ENCODE measurements at places on chromosomes 13 and 19.

DNA sequence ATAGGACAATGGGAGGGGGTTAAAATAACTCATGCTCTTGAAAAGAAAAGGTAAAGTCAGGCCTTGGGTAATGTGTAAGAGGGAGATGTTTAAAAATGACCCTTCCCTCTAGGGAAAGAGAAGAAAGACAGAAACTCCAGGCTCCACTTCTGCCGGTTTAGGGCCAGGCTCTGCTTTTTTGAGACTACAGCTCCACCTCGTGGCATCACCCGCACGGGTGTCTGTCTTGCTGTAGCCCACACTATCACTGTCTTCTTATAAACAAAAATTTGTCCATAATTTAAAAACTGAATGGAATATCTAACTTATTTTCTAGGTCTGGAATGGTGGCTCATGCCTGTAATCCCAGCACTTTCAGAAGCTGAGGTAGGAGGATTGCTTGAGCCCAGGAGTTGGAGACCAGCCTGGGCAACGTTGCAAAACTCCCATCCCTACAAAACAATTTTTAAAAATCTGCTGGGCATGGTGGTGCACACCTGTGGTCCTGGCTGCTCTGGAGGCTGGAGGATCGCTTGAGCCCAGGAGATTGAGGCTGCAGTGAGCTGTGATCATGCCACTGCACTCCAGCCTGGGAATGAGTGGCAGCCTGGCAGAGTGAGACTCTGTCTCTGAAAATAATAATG is 65.1 kb upstream of the GTF3A start:
- DNase-seq, result peak; percentile 78

DNA sequence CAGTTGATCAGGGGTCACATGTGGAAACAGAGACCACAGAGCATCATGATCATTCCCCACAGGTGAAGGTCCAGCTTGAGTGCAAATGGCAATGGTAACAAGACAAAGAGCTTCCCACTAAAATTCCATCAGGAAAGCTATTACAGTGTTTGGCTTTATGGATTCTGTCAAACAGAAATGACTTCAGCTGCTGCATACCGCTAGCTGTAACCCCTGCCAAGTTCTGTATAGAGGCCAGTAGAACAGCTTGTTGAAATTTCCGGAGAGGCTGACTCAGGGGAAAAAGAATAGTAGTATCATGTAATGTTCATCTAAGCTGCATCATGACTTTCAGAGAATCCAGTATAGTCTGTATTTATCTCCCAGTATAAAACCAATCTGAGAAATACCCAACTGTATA is 1704.7 kb downstream of the SLITRK5 start:
- no peak for DNase-seq

- DNase-seq, result no peak
These were observed 4.8 kb downstream of the PNKP start for GRCh38 chr19:49862391-49863253.

GRCh38 chr19:2487842-2488241 is 11.9 kb downstream of the GADD45B start:
- DNase-seq, result no peak

- DNase-seq, result no peak
These were observed 6.4 kb downstream of the LYL1 start for GRCh38 chr19:13095934-13096927.

- DNase-seq, result no peak
These were observed 816.6 kb downstream of the UQCRFS1 start for GRCh38 chr19:28396287-28396831.

DNA sequence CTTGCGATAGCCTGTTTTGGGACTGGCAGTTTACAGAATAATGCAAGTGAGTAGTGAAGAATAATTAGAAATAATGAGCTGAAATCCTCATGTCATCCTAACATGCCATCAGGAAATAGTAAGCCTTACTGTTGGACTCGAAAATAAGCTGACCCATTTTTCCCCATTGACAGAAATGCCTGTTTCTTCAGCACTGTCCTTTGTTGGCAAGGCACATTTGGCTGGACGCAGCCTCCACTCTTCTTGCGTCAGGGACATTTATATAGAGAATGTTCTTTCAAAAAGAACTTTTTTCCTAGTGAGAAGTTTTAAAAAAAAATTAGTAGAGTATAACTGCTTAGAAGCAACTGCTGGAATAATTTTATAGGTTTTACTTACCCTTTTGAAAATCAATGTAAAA is 47.1 kb downstream of the ARHGAP35 start:
- DNase-seq, result no peak

DNA sequence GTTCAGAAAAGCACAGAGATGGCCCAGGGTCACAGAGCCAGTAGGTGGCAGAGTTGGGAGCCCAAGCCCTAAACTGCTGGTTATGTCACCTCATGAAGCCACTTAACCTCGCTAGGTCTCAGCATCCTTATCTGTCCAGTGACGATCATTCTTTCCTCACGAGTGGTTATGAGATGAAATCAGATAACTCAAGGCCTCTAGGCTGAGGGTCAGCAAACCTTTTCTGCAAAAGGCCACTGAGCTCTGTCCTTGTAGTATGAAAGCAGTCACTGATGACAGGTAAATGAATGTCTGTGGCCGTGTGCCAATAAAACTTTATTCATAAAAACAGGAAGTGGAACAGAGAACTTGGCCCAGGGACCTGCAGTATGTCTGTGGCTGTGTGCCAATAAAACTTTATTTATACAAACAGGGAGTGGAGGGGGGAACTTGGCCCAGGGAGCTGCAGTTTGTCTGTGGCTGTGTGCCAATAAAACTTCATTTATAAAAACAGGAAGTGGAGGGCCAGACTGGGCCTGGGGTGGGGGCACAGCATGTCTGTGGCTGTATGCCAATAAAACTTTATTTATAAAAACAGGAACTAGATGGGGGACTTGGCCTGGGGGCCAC is 71.2 kb downstream of the GNG7 start:
- DNase-seq, result no peak

DNA sequence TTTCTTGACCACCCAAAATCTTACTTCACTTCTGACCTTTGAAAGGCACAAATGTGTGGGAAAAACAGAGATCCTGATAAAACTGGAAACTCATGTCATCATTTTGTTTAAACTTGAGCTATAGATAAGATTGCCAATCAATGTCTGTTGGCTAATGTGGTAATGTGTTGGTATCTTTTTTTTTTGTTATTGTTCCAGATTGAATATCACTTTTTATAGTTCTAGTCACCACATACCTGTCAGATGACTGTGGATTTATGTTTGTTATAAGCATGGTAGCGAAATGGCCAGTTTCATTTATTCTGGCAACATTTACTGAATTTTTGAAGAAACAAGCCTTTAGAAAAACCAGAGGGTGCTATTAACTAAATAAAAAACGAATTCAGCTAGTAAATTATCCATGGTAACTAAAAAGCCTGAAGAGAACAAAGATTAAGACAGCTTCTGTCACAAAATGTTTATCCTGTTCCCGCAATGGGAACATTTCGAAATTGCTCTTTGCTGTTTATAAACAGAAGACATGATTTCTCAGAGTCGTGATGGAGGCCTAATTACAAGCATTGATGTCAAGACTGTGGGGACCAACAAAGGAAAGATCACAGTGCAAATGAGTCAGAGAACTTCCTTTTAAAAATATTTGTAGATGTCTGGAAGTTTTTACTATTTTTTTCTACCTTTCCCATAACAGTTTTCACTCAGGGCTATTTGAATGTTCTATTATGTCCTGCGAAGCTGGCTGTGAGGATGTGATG is 82.9 kb upstream of the POSTN start:
- no peak for DNase-seq

DNA sequence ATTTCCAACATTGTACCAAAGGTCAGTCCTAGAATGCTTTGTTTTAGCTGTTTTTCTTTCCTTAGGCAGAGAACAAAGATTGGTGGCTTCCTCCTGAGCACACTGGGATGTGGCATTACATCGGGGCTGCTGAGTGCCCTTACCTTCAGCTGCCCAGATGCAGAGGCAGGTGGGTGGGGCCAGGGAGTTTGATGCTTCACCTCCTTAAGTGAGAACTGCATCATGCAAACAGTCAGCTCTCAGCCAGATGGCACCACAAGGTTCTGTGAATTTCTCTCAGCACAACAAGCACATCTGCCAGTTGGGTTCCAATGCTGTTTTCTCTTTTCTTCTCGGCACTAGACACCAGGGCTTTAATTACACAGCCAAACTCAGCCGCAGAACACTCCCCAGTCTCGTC is 87.4 kb upstream of the UBL3 start:
- DNase-seq, result no peak

DNA sequence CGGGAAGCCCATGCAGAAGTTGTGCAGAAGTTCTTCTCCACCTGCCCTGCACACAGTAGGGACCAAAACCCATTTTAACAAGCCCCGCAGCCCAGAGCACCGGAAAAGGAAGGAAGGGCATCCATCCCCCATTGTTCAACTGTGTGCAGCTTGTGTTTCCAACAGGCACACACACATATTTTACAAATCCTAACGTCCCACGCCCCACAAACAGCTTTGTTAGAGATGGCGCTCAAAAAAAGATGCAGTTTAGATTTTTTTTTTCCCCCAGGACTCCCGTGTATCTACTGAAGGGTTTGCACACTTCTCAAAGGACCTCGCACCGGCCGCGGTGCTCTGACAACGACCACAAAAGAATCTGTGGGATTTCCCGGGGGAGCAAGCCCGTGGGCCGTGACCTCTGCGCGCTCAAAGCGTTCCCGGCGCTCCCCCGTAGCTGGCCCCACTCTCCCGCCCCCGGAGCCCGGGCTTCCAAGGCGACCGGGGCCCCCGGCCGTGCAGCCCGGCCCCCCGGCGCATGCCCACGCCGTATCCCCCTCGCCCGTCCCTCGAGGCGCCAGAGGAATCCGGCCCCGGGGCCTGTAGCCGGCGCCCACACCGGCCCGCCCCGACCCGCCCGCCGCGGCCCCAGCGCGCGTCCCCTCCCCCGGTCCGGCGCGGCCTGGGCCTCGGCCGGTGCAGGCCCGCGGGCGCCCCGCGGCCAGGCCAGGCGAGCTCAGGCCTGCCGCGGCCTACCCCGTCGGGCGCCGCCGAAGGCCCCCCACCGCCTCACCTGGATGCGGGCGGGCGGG is 523 bp downstream of the ELAVL1 start:
- DNase-seq, result peak; percentile 22

DNA sequence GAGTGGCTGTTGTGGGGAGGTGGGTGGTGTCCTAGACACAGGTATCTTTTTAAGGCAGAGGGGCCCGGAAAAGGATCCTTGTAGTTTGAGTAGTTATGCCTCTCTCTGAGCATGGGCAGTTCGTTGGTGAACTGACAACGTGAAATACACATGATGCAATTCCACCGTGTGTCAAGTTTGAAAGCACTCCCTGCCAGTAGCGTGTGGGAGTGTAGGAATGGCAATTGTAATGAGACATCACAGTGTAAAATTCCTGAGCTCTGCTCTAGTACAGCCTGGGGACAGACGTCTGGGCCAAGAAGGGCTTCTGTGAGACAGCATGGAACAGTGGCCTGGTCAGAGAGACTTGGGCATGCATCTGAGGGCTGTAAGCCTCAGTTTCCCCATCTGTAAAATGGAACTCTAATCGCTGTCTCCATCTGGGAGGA is 10.4 kb upstream of the ASF1B start:
- DNase-seq, result no peak

GRCh38 chr13:31038834-31039552 is 106.5 kb downstream of the TEX26 start:
- DNase-seq, result no peak

DNA sequence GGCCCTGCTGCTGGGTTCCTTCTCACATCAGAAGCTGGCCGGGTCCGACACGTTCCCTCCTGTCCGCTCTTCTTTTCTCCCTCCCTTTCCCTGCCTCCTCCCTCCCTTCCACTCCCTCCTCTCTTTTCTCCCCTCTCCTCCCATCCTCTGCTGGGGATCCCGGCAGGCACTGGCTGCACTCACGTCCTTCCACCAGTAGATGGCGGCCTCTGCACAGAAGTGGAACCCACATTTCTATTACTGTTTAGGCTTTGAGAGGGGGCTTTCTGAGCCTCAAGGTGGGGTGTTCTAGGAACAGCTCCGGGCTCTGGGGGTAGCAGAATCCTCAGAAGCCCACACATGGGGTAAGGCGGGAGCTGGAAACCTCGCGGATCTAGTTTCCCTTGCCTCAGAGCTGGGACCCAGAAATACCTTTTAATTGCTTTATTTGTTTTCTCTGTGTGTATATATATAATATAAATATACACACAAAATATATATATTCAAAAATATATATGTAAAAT is 294.2 kb downstream of the ZNF536 start:
- DNase-seq, result no peak

DNA sequence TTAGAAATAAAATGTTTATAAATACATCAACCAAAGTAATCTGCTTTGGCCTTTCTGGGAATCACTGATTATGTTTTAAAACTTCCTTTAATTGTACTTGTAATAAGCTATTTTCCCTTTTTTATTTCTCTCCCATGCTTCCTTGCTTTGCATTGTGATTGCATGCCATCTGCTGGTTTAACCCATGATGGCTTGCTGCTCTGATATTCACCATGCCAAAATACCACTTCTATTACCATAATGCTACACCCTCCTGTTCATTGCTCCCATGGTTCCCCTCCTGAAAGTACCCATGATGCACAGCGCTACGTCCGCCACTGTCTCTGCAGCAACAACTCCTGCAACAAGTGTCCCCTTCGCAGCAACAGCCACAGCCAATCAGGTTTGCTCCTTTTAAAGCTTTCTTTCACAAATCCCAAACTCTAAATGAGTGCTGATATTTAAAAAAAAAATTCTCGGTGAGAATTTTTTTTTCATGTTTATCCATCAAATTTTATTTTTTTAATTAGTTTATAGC is 67.7 kb upstream of the RAP2A start:
- no peak for DNase-seq

DNA sequence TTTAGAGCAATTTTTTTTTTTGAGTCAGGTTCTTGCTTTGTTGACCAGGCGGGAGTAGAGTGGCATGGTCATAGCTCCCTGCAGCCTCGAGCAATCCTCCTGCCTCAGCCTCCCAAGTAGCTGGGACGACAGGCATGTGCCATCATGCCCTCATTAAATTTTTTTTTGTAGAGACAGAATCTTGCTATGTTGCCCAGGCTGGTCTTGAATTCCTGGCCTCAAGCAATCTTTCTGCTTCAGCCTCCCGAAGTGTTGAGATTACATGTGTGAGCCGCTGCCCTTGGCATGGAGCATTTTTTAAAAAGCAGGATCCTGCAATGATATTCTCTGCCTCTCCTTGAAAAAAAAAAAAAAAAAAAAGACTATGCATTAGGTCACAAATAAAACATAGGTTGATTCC is 5.9 kb downstream of the GPR32 start:
- no peak for DNase-seq
